Urothelium cell line (cell line): ENCODE measurements at places on chromosomes 2 and 18.
A peak's percentile ranks its signal among the peaks of the same experiment; 100 is the strongest.

DNA sequence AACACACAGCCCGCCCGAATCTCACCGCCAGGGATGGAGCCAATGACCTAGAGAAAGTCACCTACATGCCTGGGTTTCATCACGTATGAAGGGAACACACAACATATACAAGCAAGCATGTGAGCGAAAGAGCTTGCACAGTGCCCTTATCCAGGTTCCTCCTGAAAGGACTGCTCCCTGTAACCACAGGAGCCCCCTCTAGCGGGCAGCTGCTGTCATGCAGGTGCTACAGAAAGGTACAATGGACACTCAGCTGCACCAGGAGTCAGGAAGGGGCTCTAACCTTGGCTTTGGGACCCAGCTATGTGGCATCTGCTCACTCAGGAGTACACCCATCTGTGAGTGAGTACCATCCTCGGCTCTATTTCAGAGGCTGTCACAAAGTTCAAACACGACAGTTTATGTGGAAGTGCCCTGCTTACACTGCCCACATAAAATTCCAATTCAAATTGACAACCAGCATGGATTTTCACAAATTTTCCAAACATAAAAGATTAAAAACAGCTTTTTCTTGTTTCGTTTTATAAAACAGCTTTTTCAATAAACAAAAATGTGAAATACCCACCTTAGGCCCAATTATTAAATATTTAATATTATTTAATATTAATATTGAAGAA is 3.5 kb downstream of the NDUFA10 start:
- peak; percentile 78 for DNase-seq

GRCh38 chr18:12841070-12841469 is 43.0 kb downstream of the PTPN2 start:
- DNase-seq, result no peak

- DNase-seq, result no peak
These were observed 7.0 kb upstream of the GPD2 start for GRCh38 chr2:156429211-156429610.

DNA sequence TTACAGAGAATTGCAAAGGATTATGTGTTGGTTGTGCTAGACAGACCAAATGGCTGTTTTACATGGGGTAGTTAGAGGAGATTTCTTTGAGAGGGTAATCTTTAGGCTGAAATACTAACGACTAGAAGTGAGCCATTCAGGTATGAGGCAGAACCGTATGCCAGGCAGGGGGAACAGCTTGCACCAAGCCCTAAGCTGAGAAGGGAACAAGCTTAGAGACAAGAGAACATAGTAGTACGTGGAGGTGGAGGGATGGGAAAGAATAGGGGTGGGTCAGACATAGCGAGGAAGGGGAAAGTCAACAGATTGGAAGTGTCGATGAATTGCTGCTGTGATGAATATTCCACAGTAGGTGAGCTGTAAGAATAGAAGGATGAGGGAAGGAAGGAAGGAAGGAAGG is 20.0 kb upstream of the CRIM1 start:
- no peak for DNase-seq

GRCh38 chr2:171814883-171815282 is 79.2 kb downstream of the SLC25A12 start:
- no peak for DNase-seq

DNA sequence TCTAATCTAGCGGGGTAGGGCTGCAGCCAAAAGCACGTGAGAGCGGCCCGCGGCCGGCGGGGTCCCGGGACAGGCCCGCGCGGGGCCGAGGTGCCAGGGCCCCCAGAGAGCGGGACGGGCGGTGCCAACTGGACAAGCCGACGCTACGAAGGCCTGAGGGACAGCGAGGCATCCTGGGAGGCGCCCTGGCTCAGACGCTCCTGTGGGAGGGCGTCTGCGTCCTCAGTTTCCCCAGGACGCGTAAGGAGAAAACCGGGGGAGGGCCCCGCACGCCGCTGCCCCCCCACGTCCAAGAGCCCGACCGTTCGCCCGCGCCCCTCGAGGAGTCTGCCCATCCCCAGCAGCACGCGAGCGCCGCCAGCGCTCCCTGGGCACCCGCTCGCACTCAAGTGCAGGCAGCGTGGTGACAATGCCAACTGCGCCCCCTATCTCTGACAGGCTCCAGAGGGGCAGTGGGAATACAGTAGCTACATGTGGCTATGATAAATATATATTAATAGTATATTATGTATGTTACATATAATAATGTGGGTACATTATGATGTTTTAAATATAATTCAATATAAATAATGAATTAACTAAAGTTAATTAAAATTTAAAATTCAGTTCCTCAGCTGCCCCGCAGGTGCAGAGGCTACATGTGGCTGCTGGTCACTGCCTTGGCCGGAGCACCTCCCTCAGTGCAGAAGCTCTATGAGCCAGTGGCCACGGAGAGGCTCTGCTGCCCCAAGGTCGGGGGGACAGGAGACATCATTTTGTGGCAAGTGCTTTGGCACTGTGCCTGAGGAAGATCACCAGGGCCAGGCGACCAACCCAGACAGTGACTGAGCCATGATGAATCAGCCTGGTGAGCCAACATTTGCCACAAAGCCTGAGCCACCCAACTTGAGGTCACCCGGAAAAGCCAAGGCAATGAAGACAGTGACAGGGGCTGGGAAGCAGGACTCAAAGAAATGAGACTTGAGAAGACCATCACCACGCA is 5.5 kb upstream of the SFT2D3 start:
- peak; percentile 33 for DNase-seq

DNA sequence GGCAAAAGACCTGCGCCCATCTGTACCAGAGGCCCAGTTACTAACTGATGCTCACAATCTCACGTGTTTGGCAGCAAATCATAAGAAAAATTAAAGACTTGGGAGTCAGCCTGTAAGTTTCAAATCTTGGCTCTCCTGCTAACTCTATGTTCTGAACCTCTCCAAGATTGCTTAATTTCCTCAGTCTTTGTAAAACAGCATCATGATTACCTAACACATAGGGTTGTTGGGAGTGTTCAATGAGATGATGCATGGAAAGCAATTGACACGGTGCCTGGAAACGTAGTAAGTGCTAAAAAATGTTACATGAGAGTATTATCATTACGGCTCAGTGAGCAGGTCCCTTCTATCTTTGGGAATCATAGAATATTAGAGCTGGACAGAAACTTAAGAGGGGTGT is 497.6 kb upstream of the TCF4 start:
- no peak for DNase-seq

DNA sequence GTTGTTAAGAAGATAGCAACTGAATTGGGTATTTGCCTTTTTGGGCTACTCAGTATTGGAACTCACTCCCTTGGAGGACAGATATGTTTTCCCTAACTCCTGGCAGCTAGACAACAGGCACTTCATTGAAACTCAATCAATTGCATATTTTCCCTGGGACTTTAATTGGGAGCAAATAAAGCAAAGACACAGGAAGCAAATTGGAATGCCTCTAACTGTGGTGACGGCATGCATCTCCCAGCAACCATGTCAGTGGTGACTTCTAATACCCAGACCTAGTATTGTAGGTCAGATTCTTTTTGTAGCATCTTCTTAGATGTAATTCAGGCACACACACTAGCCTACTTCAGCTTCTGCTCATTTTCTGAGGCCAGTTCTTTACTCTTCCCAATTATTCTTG is 164.2 kb upstream of the SETBP1 start:
- no peak for DNase-seq

DNA sequence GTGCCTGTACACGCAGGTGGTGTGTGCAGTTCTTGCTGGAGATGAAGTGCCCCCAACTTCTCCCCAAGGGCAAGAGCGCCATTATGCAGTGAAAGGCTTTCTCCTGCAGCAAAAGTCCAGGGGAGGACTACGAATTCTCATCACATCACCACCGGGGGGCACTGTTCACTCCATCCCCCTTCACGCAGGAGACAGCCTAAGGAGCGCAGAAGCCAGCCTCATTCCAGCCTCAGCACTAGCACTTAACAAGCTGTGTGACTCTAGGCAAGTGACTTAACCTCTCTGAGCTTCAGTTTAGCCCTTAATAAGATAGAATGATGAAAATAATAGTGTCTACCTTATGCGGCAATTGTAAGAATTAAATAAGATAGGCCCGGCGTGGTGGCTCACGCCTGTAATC is 32.3 kb downstream of the DNMT3A start:
- peak; percentile 57 for DNase-seq
